Activated CD8-positive, alpha-beta memory T cell treated with anti-CD3 and anti-CD28 coated beads, Interleukin-2, amount 10 ng/mL, durations not matched to agents 7 days and 5 days (primary cell): ENCODE measurements at places on chromosomes 11 and 22.
A peak's percentile ranks its signal among the peaks of the same experiment; 100 is the strongest.

DNA sequence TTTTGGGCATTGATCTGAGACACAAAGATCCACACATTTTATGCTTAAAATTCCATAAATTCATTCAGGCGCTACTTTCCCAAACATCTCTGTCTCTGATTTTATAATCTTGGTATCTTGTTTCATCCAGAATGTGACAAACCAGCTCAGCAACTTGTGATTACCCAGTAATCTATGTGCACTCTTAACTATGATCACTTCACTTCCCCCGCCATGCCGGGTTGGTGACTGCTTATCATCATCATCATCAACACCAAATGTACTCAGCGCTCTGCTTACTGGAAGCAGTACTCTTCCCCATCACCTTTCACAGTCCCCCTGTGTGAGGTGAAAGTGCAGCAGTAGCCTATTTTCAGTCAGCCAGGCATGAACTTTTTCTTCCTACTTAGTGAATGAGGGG is 15.2 kb upstream of the MMP7 start:
- H3K27me3 ChIP-seq = peaks cover 6% of the 10 kb centered on the region
- H3K27ac ChIP-seq = no peak overlapping the region
- no peak for DNase-seq
- H3K4me1 ChIP-seq = peaks cover 3% of the 10 kb centered on the region
- no peaks in the 10 kb centered on the region for H3K36me3 ChIP-seq

GRCh38 chr11:33307984-33308383 is 50.8 kb downstream of the HIPK3 start:
- H3K4me3 ChIP-seq = no peak overlapping the region
- no peaks in the 10 kb centered on the region for H3K27me3 ChIP-seq
- H3K36me3 ChIP-seq = peaks cover 5% of the 10 kb centered on the region
- H3K4me1 ChIP-seq = peaks cover 5% of the 10 kb centered on the region

GRCh38 chr22:48306785-48307510 is 1520.7 kb downstream of the BRD1 start:
- no peaks in the 10 kb centered on the region for H3K27me3 ChIP-seq
- no peak overlapping the region for H3K4me3 ChIP-seq
- no peaks in the 10 kb centered on the region for H3K4me1 ChIP-seq
- no peak for DNase-seq

- no peak overlapping the region for H3K27ac ChIP-seq
- H3K27me3 ChIP-seq = peaks cover 4% of the 10 kb centered on the region
- no peak overlapping the region for H3K4me3 ChIP-seq
- H3K36me3 ChIP-seq = peaks cover 1% of the 10 kb centered on the region
Observed at GRCh38 chr11:13216711-13217075, 60.9 kb upstream of the BMAL1 start.

DNA sequence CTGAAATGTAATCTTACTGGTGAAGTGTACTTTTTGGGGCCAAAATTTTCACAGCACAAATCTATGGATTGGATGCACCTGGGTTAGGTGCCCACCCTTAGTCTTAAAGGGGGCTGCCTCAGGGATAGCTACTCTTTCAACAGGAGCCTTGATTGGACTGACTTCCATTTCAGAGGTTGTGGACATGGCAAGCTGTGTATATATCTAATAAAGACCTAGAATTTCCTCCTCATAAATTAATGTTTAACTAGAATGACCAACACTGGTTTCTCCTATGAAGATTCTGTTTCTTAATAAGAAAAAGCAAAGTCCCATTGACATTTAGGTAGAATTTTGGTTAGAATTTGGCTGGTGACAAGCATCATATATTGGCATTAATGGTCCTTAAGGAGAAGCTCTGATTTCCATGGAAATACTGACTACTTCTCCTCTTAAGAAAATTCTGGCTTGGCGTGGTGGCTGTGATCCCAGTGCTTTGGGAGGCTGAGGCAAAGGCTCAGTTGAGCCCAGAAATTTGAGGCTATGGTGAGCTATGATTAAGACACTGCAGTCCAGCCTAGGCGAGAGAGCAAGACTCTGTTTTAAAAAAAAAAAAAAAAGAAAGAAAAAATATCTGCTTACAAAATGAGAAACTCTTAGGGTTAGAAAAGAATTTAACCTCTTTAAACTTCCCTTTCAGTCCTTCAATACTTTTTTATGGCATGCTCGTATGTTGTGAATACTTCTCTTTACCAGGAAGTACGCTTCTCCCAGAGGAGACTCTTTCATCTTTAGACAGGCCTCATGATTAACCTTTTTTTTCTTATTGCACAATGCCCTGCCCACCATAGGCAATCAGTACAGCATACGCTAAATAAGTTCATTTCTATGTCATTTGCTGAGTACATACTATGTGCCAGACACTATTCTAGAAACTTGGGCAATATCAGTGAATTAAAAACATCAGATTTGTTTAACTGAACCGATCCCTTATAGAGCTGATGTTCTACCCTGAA is 77.2 kb downstream of the PRR5L start:
- H3K27ac ChIP-seq = no peak overlapping the region
- H3K27me3 ChIP-seq = peaks cover 73% of the 10 kb centered on the region
- no peak overlapping the region for H3K4me3 ChIP-seq
- peaks cover 2% of the 10 kb centered on the region for H3K36me3 ChIP-seq

DNA sequence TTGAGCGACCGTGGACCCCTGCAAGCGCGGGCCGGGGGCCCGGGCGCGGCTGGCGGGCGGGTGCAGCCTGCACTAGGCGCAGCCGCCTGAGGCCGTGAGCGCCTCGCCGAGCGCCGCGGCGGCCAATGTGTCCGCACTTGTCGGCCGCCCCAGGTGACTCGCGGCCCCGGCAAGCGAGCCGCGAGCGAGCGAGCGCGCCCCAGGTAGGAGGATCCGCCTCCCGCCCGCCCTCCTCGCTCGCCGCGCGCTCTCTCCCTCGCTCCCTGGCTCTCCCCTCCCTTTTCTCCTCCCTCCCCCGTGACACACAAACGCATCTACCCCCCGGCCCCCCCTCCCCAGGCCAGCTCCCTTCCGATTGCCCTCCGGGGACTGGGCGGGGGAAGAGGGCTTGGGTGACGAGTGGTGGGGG is at the start of gene WNT7B:
Gene WNT7B (minus strand): TSS at position 160 of the 409 bp plus-strand sequence. CDS start 408 bp downstream, outside the sequence.
- H3K27me3 ChIP-seq = peaks cover 43% of the 10 kb centered on the region
- DNase-seq = no peak
- H3K4me3 ChIP-seq = no peak within 1 kb of the TSS
- peaks cover 8% of the 10 kb centered on the region for H3K4me1 ChIP-seq

DNA sequence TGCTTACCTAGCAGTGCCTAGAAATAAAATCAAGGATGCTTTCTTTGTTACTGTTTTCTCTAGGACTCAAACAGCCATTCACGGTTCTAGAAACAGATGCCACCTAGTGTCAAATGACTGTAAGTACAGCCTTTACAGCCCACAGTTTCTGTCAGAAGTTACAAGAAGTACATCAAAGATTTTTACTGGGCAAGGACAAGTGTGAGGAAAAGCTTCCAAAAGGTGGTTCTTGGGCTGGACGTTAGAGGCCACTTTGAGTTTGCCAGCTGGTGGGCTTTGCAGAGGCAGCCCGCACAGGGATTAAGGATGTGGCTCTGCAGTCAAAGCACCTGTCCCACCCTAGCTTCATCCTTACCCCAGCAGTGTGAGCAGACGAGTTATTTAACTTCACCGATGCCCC is 6.9 kb downstream of the KMT5B start:
- H3K4me3 ChIP-seq = no peak overlapping the region
- H3K27ac ChIP-seq = no peak overlapping the region
- DNase-seq = no peak

DNA sequence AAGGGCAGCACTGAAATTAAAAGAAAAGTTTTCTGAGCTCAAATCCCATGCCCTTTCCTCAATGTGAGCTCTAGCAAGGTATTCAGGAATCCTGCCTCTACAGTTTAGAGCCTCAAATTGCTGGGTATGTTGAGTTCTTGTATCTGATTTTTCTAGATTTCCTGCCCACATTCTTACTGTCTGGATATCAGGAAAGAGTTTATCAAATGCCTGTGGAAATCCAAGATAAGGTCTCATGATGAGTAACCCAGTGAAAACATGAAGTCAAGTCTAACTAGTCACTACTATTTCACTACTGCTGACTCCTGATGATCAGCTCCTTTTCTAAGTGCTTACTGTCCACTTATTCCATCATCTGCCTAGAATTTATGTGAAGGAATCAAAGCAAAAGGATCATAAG is 29.8 kb downstream of the LIMK2 start:
- H3K4me3 ChIP-seq = no peak overlapping the region
- DNase-seq = no peak
- H3K4me1 ChIP-seq = peaks cover 30% of the 10 kb centered on the region
- H3K27me3 ChIP-seq = no peaks in the 10 kb centered on the region
- H3K36me3 ChIP-seq = peaks cover 4% of the 10 kb centered on the region

- H3K36me3 ChIP-seq = peaks cover 12% of the 10 kb centered on the region
- DNase-seq = no peak
- H3K4me3 ChIP-seq = no peak overlapping the region
- H3K27me3 ChIP-seq = peaks cover 3% of the 10 kb centered on the region
- peak overlapping the region; percentile 5 for H3K27ac ChIP-seq
Observed at GRCh38 chr22:41243361-41243760, 2.6 kb upstream of the CHADL start.

- H3K4me1 ChIP-seq = peaks cover 31% of the 10 kb centered on the region
- DNase-seq = no peak
- no peak overlapping the region for H3K4me3 ChIP-seq
- peaks cover 8% of the 10 kb centered on the region for H3K27me3 ChIP-seq
- no peak overlapping the region for H3K27ac ChIP-seq
- no peaks in the 10 kb centered on the region for H3K36me3 ChIP-seq
Observed at GRCh38 chr11:35293035-35293434, 126.3 kb downstream of the SLC1A2 start.
